ENCODE measurements at places on chromosomes 12 and 14.

DNA sequence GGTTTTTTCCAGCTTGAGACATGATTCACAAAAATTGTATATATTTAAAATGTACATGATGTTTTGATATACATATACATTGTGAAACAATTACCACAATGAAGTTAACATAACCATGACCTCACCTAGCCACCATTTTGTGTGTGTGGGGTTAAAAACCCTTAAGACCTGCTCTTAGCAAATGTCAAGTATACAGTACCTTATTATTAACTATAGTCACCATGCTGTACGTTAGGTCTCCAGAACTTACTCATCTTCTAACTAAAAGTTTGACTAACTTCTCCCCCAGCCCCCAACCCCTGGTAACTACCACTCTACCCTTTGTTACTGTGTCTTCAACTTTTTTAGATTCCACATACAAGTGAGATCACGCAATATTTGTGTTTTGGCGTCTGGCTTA is 52.6 kb downstream of the EIF2S3B start:
- DNase-seq = no peak

DNA sequence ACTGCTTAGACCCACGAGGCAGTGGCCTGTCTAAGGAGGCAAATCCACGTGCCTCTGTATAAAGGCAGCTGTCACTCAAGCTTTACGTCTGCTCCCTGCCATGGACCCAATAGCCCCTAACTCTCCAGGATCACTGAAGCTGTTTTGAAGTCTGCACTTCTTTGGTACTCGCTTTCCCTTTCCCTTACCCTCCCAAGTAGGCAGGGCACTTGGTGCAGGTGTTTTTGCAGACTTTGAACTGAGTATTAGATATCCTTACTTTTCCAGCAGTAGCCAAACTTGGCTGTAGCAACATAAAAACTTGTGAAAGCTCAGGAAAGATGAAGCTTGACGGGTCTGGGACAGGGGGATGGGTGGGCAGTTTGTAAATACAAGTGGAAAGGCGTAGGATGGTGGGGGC is 17.8 kb upstream of the OR6S1 start:
- no peak for DNase-seq

- no peak for DNase-seq
These were observed 448.1 kb downstream of the BCAT1 start for GRCh38 chr12:24500831-24501230.

DNA sequence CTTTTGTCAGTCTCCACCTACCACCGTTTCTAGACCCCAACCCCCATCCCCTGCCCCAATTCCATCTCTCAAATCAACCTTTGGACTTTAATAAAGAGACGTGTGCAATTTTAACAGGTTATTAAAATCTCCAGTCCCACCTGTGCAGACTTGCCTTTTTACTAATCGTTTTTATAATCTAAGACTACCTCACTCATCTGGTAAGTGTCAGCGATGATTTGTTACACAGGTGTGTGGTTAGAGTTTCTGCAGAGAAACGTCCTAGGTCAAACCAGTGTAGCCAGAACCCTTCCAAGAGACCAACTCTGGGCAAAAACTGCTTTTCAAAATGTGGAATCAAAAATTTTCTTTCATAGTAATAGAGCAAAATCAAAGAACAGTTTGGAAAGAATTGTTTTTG is 60.4 kb upstream of the PELI2 start:
- no peak for DNase-seq

DNA sequence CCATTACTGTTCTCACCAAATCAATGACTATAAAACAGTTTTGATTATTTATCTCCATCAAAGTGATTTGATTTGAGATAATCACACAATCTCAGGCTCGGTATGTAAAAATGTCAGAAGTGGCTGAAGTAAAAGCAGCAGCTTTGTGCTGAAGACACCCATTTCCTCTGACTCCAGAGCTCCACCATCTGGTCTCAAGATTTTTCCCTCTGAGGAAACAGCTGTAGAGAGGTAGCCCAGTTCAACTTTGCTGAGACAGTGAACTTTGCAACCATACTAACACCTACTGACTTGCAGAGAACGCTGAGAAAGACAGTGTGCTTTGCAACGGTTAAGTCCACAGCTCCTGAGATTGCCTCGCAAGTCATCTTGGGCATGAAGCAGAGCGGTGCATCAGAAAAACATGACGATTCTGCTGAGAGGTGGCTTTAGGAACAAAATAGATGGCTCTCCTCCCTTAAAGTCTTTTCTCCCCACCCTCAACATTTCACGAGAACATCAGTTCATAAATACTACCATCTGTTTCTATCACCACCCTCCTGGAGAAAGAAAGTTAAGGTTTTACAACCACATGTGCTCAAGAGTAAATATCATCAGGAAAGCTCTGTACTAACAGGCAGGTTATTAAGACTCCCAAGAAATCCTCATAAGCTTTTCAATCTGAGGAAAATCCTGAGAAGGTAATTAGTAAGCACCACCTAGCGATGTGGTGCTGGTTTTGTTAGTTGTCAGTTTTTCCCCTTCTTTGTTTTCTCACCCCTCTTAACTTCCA is 34.8 kb downstream of the HIGD1C start:
- peak; percentile 32 for DNase-seq

GRCh38 chr14:100523843-100524169 is 63.4 kb downstream of the BEGAIN start:
- no peak for DNase-seq

DNA sequence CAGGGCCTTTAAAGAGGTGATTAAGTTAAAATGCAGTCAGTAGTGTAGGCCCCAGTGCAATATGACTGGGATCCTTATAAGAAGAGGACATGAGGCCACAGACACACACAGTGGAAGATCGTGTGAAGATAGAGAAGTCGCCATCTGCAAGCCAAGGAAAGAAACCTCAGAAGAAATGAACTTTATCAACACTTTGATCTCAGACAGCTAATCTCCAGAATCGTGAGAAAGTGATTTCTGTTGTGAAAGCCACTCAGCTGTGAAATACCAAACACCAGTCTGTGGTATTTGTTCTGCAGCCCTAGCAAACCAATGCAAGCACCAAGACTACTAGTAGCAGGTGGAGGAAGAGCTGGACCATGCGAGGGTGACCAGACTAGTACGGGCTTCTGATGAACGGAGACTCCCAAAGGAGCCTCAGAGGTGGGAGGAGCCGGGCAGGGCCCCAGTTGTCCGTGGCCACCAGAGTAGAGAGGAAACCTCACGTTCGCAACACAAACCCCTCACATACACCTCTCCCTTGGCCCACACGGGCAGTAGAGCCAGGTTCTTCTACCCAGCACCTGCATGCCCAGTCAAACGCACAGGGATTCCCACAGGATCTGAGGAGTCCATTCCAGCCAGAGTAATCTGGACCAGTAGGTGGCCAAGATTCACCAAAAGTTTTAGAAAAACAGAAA is 243.0 kb downstream of the TTC8 start:
- no peak for DNase-seq

DNA sequence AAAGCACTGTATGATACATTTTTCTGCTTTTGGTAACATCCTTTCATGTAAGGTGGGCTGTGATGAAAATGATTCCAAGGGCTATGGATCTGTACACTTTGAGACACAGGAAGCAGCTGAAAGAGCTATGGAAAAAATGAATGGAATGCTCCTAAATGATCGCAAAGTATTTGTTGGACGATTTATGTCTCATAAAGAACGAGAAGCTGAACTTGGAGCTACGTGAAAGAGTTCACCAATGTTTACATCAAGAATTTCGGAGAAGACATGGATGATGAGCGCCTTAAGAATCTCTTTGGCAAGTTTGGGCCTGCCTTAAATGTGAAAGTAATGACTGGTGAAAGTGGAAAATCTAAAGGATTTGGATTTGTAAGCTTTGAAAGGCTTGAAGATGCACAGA is 22.1 kb upstream of the SRGAP1 start:
- DNase-seq = peak; percentile 68

DNA sequence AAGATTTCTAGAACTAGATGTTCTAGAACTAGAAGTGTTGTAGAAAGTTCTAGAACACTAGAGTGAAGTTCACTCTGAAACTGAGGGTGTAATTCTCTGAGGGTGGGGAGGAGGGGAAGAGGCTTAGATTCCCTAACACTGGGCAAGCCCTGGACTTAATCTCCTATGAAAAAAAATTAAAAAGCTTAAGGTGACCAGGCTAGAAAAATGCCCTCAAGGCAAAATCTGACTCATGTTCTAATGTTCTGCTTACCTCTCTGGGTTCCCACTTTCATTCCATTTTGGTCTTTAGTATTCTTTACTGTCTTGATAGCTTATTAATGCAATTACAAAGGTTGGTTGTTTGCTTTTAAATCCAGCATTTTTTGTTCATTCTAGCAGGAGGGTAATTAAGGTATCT is 101.5 kb downstream of the KICS2 start:
- no peak for DNase-seq

DNA sequence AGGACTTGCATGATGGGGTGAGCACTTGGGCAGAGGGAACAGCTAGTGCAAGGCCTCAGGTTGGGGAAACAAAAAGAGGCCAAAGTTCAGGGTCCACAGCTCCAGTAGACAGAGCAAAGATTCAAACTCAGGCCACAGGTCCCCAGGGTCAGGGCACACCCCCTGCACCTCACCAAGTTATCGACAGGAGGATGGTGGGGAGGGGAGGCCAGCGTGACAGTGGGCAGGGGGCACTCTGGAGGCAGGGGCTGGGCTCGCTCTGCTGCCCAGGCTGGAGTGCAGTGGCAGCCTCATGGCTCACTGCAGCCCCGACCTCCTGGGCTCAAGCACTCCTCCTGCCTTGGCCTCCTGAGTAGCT is 32.4 kb upstream of the ULK1 start:
- no peak for DNase-seq

DNA sequence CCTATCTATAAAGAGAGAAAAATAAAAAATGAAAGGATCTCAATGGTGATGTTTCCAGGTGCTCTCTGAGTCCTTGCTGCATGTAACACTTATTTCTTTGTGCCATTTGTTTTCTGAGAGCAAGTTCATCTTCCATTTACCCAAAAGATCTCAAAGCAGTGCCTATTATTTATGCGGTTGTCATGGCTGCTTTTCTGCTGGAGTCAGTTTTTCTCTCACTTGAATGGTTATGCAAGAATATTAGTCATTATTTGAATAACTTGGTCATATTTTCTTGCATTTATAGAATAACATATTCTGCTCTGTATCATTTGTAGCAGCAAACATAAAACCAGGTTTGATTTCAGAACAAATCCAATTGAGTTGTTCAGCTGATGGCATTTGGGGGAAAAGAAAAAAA is 141.8 kb upstream of the G2E3 start:
- no peak for DNase-seq

GRCh38 chr12:111412007-111412829 is 6.5 kb downstream of the SH2B3 start:
- DNase-seq = no peak

DNA sequence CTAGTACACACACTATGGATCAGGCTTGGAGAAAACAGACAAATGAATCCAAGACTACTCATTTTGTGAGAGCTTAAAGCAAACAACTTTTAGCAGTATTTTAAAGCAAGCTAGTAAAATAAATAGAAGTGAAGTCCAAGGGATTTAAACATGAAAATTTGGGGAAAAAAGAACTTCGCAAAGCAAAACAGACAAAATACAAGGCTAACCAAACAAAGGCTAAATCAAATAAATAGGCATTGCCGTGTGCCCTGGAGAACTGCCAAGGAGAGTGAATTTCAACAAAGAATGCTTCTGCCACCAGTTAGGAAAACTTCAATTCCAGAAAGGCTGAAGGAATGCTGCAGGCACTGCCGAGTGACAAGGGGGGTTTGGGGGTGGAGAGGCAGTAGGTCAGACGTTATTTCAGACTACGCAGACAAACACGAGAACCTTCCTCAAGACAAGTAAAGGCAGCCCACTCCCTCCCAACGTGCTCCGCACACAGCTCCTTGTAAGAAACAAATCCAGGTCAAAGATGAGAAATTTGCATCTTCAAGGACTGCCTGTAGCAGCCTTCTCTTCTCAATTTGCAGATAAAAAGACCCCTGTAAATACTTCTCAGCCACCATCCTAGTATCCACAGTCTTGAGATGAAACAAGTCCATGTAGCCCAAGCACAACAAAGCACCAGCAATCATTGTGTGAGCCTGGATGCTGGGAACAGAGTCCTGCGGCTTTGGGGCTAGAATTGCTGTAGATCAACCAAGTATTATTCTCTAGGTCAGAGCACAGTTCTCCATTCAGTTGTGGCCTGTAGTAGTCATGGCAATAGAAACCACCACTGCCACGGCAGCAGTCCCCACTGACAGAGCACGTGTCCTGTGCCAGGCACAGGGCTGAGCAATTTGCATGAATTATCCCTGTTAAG is 43.3 kb downstream of the EFCAB11 start:
- DNase-seq = no peak

GRCh38 chr12:108327621-108328344 is 11.3 kb downstream of the CMKLR1 start:
- DNase-seq = no peak

DNA sequence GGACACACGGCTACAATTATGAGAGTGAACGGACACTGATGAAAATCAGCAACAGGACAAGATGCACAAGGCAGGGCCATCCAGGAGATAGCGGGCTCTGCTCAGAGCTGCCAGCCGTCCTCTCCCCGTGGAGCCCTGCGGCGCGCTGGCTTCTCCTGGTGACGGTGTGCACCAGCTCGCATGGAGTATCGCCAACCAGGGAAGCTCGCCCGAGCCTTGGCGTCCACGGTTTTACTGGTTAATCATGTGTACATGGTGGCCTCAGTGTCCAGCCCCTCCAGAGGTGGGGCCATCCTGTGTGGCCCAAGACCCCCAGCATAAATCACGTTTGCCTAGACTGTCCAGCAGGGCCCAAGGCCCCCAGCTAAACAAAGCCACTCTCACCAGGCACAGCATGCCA is 31.2 kb upstream of the DYNC1H1 start:
- DNase-seq = no peak

DNA sequence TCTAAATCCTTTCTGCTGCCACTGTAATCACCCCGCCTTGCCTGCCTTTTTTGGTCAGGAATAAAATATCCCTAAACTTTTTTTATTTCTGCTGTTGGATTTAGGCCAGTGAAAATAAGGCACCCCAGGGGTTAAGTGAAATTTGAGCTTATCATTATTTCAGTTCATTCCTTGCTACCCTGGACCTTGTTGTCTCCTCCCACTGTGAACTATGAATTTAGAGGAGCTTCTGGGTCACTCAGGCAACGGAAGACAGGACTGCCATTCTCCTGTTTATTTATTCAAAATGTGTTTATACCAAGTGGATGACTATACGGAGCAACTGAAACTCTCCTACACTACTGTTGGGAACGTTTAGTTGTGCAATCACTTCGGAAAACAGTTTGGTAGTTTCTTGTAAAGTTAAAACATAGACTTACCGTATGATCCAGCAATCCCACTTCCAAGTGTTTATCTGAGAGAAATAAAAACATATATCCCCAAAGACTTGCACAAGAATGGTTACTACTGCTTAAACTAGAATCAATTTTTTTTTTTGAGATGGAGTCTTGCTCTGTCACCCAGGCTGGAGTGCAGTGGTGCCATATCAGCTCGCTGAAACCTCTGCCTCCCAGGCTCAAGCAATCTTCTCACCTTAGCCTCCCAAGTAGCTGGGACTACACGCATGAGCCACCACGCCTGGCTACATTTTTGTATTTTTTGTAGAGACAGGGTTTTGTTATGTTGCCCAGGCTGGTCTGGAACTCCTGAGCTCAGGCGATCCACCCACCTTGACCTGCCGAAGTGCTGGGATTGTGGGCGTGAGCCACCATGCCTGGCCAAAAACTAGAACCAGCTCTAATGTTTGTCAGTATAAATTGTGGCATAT is 2.3 kb upstream of the TRAFD1 start:
- DNase-seq = no peak

- DNase-seq = no peak
These were observed 43.9 kb upstream of the GNPNAT1 start for GRCh38 chr14:52835122-52835903.

- DNase-seq = no peak
These were observed 83.9 kb downstream of the FUT8 start for GRCh38 chr14:65496178-65496993.

Measured in fibroblast of skin of left quadriceps (primary cell).